ENCODE measurements at places on chromosomes 2 and 18.

- DNase-seq = no peak
These were observed 113.3 kb downstream of the MYO1B start for GRCh38 chr2:191358325-191359025.

GRCh38 chr18:32335228-32335627, 135.5 kb downstream of the GAREM1 start:
- no peak for DNase-seq

DNA sequence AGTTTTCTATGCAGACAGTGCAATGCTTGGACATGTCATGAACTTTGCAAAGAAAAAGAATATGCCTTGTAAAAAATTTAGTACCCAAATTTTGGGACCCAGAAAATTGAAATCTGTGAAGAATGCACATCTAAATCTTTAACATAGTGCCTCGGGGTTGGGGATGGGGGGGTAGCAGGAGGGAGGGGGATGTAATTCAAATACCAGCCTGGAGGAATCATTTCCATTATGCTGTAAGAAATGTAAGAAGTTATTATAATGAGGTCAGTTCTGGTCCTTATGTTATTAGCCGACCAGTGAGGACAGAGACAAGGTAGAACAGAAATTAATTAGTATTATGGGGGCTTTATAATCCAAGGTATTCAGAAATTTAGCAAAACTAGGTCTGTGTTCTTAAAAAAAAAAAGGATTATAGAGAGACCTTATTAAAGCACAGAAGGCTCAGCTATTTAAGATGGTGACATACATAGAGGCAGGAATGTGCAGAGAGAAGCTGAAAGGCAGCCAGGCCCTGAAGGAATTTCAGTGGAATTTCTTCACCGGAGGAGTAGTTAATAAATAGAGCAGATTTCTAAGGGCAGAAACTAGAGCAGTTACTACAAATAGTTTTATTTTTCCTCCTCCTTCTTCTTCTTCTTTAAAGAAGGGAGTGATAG, 89.0 kb upstream of the RBMS1 start:
- no peak for DNase-seq

DNA sequence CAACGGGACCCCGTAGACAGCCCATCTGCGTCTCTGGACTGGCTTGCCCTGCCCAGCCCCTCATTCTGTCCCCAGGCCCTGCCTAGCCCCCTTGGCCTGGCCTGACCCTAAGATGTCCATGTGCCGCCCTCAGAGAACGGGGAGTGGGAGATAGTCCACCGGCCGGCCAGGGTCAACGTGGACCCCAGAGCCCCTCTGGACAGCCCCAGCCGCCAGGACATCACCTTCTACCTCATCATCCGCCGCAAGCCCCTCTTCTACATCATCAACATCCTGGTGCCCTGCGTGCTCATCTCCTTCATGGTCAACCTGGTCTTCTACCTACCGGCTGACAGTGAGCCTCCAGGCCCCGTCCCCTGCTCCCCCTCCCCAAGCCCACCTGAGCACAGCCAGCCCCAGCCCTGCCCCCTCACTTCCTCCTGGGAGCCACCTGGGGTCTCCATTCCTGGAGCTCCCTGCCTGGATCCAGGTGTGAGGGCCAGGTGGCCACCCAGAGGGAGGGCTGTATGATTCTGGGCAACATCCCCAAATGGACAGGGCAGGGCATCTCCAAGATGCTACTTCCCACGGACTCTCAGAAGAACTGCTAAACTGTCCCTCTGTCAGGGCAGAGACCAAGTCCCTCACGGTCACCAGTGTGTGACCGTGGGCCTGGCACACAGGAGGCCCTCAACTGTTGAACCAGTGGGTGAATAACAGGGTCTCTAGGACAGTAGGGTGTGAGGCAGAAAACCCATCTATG, 4.0 kb downstream of the CHRND start:
- DNase-seq = no peak

- no peak for DNase-seq
These were observed 102.9 kb downstream of the PRKCE start for GRCh38 chr2:45754131-45755010.
